ENCODE measurements at places on chromosomes 6 and 20. TPM values are rescaled to one million over a fixed set of nuclear protein-coding genes. Genes with fewer than 3 reads are reported as not detected.

Gene NFKBIE
- total RNA-seq, result 94.7 TPM

Gene TMEM74B
- 0.20 TPM for total RNA-seq

Gene TFAP2A
- not detected for total RNA-seq

Gene SLCO4A1
- total RNA-seq, result 38.9 TPM

Gene NFYA
- 35.1 TPM for total RNA-seq

GRCh38 chr6:130190701-130191690 is 31.8 kb downstream of the SAMD3 start:
- no peaks in the 10 kb centered on the region for H3K36me3 ChIP-seq
- no peak for DNase-seq
- peaks cover 14% of the 10 kb centered on the region for H3K4me1 ChIP-seq
- no peaks in the 10 kb centered on the region for H3K27me3 ChIP-seq
- H3K4me3 ChIP-seq, result no peak overlapping the region

DNA sequence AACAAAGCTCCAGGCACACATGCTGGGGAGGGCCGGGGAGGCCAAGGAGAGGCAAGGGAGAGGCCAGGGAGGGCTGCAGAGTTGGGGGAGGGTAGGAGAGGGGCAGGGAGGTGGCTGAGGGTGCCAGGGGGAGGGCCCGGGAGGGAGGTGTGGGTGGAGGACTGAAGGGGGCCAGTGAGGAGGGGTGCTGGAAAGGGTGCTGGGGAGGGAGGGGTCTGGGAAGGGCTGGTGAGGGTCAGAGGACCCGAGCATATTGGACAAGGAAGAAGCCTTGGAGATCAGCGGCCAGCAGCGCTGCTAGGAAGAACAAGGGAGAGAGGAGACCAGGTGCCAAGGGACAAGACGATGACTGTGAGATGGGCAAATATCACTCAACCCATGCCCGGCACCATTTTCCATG is 49.7 kb upstream of the GPR31 start:
- no peak overlapping the region for H3K4me3 ChIP-seq
- H3K27ac ChIP-seq, result no peak overlapping the region
- H3K4me1 ChIP-seq, result no peaks in the 10 kb centered on the region
- peaks cover 25% of the 10 kb centered on the region for H3K27me3 ChIP-seq

DNA sequence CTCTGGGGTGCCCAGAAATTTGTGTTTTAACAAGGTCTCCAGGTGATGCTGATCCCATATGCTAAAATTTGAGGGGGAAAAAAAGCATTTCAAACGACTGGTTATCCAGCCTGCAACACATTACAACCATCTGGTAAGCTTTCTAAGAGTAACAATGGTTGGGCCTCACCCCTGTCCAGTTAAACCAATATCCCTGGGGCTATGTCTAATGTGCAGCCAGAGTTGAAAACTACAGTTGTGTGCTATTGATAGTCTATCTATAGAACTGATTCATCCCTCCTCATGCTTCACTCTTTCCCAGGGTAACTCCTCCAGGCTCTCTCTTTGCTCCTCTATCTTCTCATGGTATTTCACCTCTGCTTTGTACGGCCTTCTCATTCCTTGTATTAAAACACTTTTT is 458.3 kb downstream of the MMUT start:
- no peak overlapping the region for H3K4me3 ChIP-seq
- no peak overlapping the region for H3K27ac ChIP-seq
- H3K36me3 ChIP-seq, result no peaks in the 10 kb centered on the region
- H3K27me3 ChIP-seq, result no peaks in the 10 kb centered on the region

- no peak overlapping the region for H3K4me3 ChIP-seq
- H3K4me1 ChIP-seq, result peaks cover 10% of the 10 kb centered on the region
These were observed 58.9 kb downstream of the IPCEF1 start for GRCh38 chr6:154297721-154298120.

DNA sequence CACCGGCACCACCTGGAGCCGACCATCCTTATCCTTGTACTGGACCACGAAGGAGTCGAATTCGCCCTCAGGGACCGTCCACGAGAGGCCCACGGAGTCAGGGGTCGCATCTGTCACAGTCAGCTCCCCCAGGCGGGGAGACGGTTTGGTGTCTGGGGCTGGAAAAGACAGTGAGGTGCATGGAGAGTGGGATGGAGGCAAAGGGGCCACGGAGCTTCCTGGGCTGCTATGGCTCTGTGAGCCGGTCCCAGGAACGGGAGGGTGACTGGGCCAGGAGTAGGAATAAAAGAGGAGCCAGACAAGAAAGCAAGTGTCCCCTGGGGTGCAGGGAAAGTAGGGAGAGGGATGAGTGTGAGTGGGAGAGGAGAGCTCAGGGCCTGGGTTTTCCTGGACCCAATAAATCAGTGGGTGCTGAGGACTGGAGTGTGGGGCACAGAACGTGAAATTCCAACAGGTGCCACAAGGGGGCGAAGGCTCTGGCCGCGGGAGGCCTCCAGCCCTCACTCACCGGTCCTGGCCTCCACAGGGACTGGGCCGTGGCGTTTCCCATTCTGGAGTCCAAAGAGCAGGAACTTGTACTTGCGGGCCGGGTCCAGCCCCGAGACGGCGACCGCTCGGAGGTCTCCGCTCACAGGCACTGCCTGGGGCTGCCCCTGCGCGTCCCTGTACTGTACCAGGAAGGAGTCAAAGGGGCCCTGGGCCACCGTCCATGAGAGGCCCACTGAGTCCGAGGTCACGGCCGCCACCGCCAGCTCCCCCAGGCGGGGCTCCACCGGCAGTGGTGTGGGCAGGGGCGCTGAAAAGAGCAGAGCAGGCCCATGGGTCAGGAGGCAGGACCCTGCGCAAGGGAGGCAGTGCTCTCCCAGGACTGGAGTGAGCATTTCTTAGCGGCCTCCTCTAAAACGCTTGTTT is 9.9 kb downstream of the CYP21A2 start:
- H3K27me3 ChIP-seq, result peaks cover 7% of the 10 kb centered on the region
- peak; percentile 71 for DNase-seq
- H3K36me3 ChIP-seq, result no peaks in the 10 kb centered on the region
- peaks cover 4% of the 10 kb centered on the region for H3K4me1 ChIP-seq

DNA sequence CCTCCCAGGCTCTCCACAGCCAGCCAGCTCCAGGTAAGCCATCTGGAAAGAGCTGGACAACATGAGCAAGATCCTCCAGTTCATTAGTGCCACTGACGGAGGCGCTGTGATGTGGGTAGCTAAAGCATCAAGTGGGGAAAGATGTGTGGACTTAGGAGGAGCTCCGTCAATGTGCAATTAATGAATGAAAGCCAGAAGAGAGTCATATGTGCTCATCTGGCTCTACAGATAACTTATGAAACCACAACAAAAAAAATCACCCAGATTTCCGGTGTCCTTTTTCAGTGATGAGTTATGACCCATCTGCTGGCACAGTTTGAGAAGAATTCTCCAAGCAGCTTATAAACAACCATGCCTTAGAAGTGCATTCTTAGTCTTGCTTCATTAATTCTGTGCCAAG is 311.7 kb upstream of the PLCB4 start:
- DNase-seq, result no peak
- H3K27me3 ChIP-seq, result no peaks in the 10 kb centered on the region
- no peak overlapping the region for H3K27ac ChIP-seq
- H3K4me3 ChIP-seq, result no peak overlapping the region
- no peaks in the 10 kb centered on the region for H3K36me3 ChIP-seq

- no peak overlapping the region for H3K27ac ChIP-seq
- H3K36me3 ChIP-seq, result peaks cover 35% of the 10 kb centered on the region
These were observed 6.0 kb downstream of the APMAP start for GRCh38 chr20:24986436-24987015.

DNA sequence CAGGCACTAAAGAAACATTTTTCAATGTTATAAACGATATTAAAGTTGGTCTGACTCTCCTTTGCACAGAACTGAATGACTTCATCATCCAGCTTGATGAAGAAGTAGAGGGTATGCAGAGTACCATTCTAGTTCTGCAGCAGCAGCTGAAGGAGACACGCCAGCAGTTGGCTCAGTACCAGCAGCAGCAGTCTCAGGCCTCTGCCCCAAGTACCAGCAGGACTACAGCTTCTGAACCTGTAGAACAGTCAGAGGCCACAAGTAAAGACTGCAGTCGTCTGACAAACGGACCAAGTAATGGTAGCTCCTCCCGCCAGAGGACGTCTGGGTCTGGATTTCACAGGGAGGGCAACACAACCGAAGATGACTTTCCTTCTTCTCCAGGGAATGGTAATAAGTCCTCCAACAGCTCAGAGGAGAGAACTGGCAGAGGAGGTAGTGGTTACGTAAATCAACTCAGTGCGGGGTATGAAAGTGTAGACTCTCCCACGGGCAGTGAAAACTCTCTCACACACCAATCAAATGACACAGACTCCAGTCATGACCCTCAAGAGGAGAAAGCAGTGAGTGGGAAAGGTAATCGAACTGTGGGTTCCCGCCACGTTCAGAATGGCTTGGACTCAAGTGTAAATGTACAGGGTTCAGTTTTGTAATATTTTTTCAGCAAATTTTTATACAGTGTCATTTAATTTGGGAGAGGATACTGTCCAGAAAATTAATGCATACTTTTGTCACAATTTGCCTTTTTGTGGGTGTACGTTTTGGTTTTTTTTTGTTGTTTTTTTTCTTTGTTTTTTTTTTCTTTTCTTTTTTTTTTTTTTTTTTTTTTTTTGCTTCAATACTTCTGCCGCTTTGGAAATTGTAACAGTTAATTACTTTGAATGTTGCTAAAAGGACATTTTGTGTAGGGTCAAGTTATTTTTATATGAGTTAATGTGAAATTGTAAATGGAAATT is 6.6 kb upstream of the ACAT2 start:
- H3K4me1 ChIP-seq, result no peaks in the 10 kb centered on the region
- peak overlapping the region; percentile 46 for H3K27ac ChIP-seq
- H3K36me3 ChIP-seq, result peaks cover 78% of the 10 kb centered on the region
- H3K4me3 ChIP-seq, result no peak overlapping the region
- no peaks in the 10 kb centered on the region for H3K27me3 ChIP-seq

- no peaks in the 10 kb centered on the region for H3K36me3 ChIP-seq
- peaks cover 19% of the 10 kb centered on the region for H3K27me3 ChIP-seq
- H3K4me1 ChIP-seq, result no peaks in the 10 kb centered on the region
- no peak for DNase-seq
- no peak overlapping the region for H3K4me3 ChIP-seq
These were observed 171.9 kb upstream of the PMEPA1 start for GRCh38 chr20:57881466-57882385.

GRCh38 chr6:143426026-143426425 is 24.5 kb downstream of the ADAT2 start:
- no peaks in the 10 kb centered on the region for H3K4me1 ChIP-seq
- peaks cover 7% of the 10 kb centered on the region for H3K36me3 ChIP-seq
- H3K4me3 ChIP-seq, result no peak overlapping the region
- H3K27me3 ChIP-seq, result no peaks in the 10 kb centered on the region

- DNase-seq, result no peak
- peak overlapping the region; percentile 14 for H3K27ac ChIP-seq
- H3K36me3 ChIP-seq, result peaks cover 6% of the 10 kb centered on the region
- no peaks in the 10 kb centered on the region for H3K27me3 ChIP-seq
These were observed 21.4 kb downstream of the SLC23A2 start for GRCh38 chr20:4979841-4980410.

- no peak overlapping the region for H3K27ac ChIP-seq
- no peak for DNase-seq
- peaks cover 7% of the 10 kb centered on the region for H3K4me1 ChIP-seq
- peaks cover 3% of the 10 kb centered on the region for H3K27me3 ChIP-seq
- no peak overlapping the region for H3K4me3 ChIP-seq
These were observed 240.4 kb downstream of the CDC5L start for GRCh38 chr6:44627883-44628271.

GRCh38 chr6:36302227-36302976 is 32.5 kb downstream of the PNPLA1 start:
- peak; percentile 65 for DNase-seq
- peaks cover 21% of the 10 kb centered on the region for H3K27me3 ChIP-seq
- peaks cover 1% of the 10 kb centered on the region for H3K4me1 ChIP-seq
- no peaks in the 10 kb centered on the region for H3K36me3 ChIP-seq
- no peak overlapping the region for H3K27ac ChIP-seq

DNA sequence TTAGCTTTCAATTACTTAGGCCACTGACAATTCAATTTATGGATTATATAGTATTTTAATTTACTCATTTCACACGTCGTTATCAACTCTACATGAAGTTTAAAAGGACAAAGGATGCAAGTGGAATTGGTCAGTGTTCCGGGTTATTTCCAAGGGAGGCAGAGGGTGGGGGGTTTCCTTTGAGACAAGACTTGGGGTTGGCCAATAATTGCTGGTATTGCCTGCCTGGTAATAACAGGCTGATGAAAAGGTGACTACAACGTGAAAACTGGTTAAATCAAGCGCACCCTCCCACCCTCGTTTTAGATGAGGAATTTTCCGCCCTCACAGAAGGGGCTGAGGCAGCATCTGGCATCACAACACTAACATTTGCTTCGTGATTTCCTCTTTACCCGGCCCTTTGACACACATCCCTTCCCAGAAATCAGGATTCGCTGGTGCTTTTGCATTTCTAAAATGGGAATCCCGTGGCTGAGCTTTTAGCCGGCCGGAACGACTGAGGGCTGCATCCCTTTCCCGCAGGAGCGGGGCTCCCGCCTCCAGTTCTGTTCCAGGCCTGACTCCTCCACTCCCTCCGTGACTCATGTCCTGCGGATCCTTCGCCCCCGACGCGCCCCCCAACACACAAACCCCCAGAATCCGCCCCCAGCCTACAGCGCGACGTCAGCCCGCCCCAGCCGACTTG is 999 bp upstream of the PIM1 start:
- DNase-seq, result no peak
- peak overlapping the region; percentile 96 for H3K27ac ChIP-seq
- H3K27me3 ChIP-seq, result no peaks in the 10 kb centered on the region

GRCh38 chr20:2227861-2228260 is 67.9 kb upstream of the TGM3 start:
- no peak overlapping the region for H3K27ac ChIP-seq
- H3K36me3 ChIP-seq, result no peaks in the 10 kb centered on the region
- no peak for DNase-seq
- no peaks in the 10 kb centered on the region for H3K27me3 ChIP-seq
- H3K4me3 ChIP-seq, result no peak overlapping the region

- peaks cover 2% of the 10 kb centered on the region for H3K27me3 ChIP-seq
- H3K4me1 ChIP-seq, result no peaks in the 10 kb centered on the region
- H3K27ac ChIP-seq, result no peak overlapping the region
- no peak for DNase-seq
- no peak overlapping the region for H3K4me3 ChIP-seq
These were observed 13.9 kb upstream of the KLHL31 start for GRCh38 chr6:53679446-53679933.

GRCh38 chr6:21404577-21404976 is 189.0 kb upstream of the SOX4 start:
- peaks cover 2% of the 10 kb centered on the region for H3K27me3 ChIP-seq
- no peak overlapping the region for H3K27ac ChIP-seq
- no peak overlapping the region for H3K4me3 ChIP-seq

GRCh38 chr20:32603046-32603726 is 18.1 kb upstream of the NOL4L start:
- peaks cover 27% of the 10 kb centered on the region for H3K4me1 ChIP-seq
- DNase-seq, result no peak
- peak overlapping the region; percentile 32 for H3K4me3 ChIP-seq
- no peaks in the 10 kb centered on the region for H3K27me3 ChIP-seq

GRCh38 chr20:61753316-61753942 is 312.3 kb downstream of the TAF4 start:
- H3K27ac ChIP-seq, result no peak overlapping the region
- no peaks in the 10 kb centered on the region for H3K4me1 ChIP-seq
- no peak overlapping the region for H3K4me3 ChIP-seq

GRCh38 chr6:7692453-7692784 is 33.5 kb upstream of the BMP6 start:
- no peak overlapping the region for H3K27ac ChIP-seq
- H3K27me3 ChIP-seq, result peaks cover 13% of the 10 kb centered on the region
- no peak for DNase-seq
- no peaks in the 10 kb centered on the region for H3K4me1 ChIP-seq
- no peaks in the 10 kb centered on the region for H3K36me3 ChIP-seq
